Jurkat, Clone E6-1 (cell line): ENCODE measurements at places on chromosomes 7 and 10.

DNA sequence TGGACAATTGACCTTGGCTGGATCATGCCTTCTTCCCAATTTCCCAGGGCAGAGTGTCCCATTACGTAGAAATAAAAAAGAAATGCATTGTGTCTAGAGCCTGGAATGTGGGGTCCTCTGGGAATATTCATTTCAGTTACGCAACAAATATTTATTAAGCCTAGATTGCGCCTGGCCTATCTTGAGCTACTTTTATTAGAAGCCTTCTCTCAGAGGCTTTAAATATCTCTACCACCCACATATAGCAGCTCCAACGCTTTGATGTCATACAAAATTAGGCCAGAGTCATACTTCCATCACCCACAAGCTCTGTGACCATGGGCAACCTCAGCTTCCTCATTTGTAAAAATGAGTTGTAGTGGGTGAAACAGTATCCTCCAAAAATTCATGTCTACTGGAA is 24.9 kb upstream of the CARD11 start:
- DNase-seq, result no peak

GRCh38 chr10:95447685-95448084 is 113.5 kb downstream of the SORBS1 start:
- DNase-seq, result no peak

- no peak for DNase-seq
Observed at GRCh38 chr7:73741600-73741999, 3.0 kb upstream of the ABHD11 start.

- no peak for DNase-seq
Observed at GRCh38 chr7:45578467-45578866, 4.3 kb downstream of the ADCY1 start.

DNA sequence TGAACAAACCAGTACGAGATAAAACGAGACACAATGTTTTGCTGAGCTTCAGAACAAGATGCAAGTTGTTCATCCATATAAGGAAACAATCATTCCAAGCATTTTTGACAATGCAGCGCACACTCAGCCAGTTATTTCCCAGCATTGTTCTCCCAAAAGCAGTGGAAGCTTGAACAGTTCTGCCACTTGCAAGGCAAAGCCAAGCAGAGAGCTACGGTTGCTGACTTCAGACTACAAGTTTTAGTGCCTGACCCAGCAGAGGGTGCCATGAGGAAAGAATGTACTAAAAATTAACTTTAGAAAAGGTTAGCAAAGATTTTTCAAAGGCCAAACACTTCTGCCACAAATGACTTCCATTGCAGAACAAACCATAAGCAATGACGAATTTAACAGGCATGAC is 152.5 kb downstream of the SLC25A13 start:
- no peak for DNase-seq

GRCh38 chr10:29880856-29881255 is 178.5 kb downstream of the JCAD start:
- DNase-seq, result no peak

DNA sequence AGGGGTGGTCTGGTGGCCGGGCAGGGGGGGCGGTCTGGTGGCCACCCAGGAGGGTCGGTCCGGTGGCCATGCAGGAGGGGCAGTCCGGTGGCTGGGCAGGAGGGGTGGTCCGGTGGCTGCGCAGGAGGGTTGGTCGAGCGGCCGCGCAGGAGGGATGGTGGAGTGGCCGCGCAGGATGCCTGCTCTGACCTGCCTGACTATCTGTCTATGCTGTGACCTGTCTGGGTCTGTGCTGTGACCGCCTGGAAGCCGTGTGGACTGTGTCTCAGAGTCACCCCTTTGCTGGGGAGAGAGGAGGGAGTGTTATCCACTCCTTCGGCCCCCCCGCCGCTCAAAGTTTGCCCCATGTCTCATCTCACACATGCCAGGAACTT is 113.2 kb downstream of the ACTR3B start:
- DNase-seq, result no peak

- DNase-seq, result no peak
Observed at GRCh38 chr10:98264378-98265065, 3.5 kb downstream of the LOXL4 start.

DNA sequence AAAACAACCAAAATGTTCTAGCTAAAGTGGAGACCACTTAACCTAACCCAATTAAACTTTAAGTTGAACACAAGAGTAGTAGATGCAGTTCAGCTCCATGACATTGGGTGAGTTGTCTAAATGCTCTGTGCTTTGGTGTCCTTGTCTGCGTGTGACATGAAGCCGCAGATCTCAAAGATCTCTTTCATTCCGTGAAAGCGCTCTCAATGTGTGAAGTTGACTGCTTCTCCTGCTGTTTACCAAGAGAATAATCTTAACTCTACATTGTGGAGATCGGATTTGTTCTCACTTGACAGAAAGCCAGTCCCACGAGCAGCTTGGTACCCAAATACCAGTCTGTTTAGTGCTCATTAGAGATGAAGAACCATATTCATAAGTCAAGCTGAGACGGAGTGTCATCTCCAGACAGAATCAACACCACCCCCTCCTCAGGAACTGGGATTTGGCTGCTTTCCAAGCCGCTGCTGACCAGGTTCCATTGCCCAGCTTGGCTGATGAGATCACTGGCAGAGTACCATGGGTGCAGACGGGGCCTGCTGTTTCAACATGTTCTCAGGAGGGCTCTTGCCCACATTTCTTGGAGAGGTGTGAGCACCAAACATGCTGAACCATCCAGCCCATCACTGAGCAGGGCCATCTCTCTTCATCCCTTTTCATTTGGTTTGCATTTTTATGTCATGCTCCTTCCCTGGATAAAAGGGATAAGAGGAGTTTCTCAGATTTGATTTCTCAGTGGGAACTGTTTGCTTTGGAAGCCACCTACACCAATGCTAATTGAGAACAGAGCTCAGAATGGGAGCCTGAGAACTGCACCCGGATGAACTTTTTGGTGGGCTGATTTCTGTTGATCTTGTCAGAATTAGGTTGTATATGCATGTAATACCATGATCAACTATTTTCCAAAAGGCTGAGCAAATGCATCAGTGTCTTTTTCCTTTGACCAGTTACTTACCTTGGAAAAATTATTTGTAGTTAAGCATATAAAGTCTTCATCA is 95.8 kb upstream of the AGBL3 start:
- DNase-seq, result no peak

- no peak for DNase-seq
Observed at GRCh38 chr10:92997620-92998019, 63.0 kb upstream of the CYP26C1 start.

DNA sequence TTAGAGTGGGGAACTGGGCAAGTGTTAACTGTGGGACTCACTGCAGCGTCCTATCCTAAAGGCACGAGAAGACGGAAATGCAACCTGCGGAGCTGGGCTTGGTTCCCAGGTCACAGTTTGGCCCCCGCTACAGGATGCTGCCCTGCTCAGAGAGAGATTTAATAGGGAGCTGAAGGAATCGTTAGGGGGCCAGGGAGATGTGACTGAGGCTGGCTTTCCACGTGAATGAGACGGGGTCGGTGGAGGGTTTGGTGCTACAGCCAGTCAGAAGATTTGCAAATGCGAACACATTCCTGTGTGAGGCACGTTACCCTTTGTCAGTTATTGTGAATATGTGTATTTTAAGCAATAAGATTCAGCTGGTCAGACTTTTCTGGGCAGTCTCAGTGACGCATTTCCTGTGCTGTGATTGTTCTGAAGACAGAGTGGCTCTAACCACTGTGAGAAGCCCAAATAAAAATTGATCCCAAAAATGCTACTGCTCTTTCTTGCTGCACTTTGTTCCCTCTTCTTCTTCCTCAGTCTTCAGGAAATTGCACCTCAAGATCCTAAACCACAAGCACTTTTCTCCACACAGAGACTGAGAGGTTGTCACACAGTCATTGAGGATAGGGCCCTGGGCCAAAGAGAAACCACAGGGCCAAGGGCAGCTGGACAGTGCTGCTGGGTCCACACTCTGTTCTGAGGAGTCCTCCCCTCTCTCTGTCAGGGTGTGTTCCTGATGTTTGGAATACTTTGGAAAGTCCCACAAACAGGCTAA is 21.2 kb downstream of the CYP17A1 start:
- DNase-seq, result no peak

DNA sequence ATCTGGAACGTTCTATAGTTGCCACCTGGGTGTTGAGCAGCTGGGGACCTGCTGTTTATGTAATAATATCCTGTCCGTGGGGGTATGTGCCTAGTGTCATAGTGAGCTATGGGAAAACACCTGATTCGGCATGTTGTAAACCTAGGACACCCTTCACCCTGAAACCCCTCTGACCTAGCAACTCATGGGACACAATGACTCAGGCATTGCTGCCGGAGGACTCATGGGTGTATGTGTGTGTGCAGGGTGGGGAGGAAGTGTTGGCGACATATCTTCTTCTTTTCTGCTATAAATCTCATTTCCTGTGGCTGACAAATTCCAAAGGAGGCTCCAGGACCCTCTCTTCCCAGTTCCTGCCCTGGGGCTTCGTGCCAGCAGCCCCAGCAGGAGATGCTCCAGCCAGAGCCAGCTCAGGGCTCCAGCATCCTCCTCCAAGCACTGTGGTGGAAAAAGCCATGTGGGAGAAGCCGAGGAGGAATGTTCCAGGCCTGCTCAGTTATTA is 77.0 kb upstream of the PODXL start:
- DNase-seq, result no peak

GRCh38 chr7:115033917-115034459 is 112.1 kb downstream of the MDFIC start:
- DNase-seq, result no peak

DNA sequence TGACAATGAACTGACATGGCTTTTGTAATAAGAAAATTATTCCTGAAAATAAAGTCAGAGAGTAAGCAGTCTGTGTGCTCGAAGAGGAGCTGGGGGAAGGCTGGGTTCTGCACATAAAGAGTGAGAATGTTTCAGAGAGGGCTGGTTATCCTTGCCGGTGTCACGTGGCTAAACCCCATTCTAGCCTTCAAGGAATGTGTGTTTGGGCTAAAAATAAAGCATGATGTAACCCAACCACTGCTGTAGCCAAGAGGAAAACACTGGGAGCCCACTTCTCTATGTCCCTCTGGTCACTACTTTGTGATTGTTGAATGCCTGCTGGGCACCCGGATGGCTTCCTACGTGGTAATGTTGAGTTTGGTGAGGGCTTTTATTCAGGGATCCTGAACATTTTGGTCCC is 23.5 kb downstream of the WDFY4 start:
- DNase-seq, result no peak

DNA sequence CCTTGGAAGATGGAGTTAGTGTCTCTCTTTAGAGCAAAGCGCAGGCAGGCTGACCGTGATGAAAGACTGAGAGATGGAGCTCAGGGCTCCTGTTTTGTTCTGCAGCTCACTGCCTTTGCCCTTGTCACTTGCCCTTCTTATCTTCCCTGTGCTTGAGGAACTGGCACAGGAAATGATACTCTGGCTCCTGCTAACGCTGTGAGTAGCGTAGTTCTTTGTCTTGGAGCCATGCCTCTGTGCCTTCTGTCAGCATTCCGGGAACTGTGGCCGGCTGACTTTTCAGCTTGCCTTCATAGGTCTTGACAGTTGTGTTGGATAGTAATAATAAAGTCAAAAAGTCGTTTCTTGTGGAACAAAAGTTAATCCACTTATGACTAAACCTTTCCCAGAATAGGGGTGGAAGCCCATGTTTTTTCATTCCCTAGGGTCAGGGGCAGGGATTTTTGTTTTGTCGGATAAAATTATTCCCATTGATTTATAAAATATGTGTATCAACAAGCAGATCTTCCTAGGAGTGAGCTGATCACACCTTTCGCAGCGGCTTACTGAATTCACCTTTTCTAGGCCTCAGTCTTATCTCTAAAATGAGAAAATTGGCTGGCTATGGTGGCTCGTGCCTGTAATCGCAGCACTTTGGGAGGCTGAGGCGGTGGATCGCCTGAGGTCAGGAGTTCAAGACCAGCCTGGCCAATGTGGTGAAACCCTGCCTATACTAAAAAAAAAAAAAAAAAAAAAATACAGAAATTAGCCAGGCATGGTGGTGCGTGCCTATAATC is 16.6 kb upstream of the TMEM236 start:
- DNase-seq, result no peak
